IgD-negative memory B cell (primary cell): ENCODE measurements at places on chromosomes 6 and 20. TPM values are rescaled to one million over a fixed set of nuclear protein-coding genes. Genes with fewer than 3 reads are reported as not detected.

Gene TLDC2
- polyA plus RNA-seq: not detected

Gene GNL1
- 46.1 TPM for polyA plus RNA-seq

Gene COL19A1
- 5.3 TPM for polyA plus RNA-seq

Gene SMPDL3A
- polyA plus RNA-seq: 1.4 TPM

Gene ADGRF1
- polyA plus RNA-seq: not detected

Gene POM121L2
- not detected for polyA plus RNA-seq

Gene EYA2
- polyA plus RNA-seq: 0.11 TPM

Gene GINS1
- polyA plus RNA-seq: 1.2 TPM

Gene FKBP5
- polyA plus RNA-seq: 25.1 TPM

Gene ZNF165
- polyA plus RNA-seq: 3.5 TPM

Gene PRICKLE4
- not detected for polyA plus RNA-seq
